CD4-positive, alpha-beta T cell (primary cell): ENCODE measurements at places on chromosomes 16 and 17.

GRCh38 chr16:61210076-61210475 is 826.2 kb downstream of the CDH8 start:
- H3K36me3 ChIP-seq = no peaks in the 10 kb centered on the region
- no peak overlapping the region for H3K4me3 ChIP-seq
- DNase-seq = no peak
- H3K27me3 ChIP-seq = no peaks in the 10 kb centered on the region
- H3K27ac ChIP-seq = no peak overlapping the region

- no peak overlapping the region for H3K27ac ChIP-seq
- H3K36me3 ChIP-seq = no peaks in the 10 kb centered on the region
- H3K4me3 ChIP-seq = no peak overlapping the region
- DNase-seq = no peak
- H3K27me3 ChIP-seq = no peaks in the 10 kb centered on the region
- peaks cover 7% of the 10 kb centered on the region for H3K4me1 ChIP-seq
These were observed 8.9 kb upstream of the ZNF200 start for GRCh38 chr16:3243882-3244281.

GRCh38 chr16:66800856-66801255 is 528 bp downstream of the TERB1 start:
- DNase-seq = no peak
- no peaks in the 10 kb centered on the region for H3K4me1 ChIP-seq
- H3K27ac ChIP-seq = no peak overlapping the region
- peaks cover 40% of the 10 kb centered on the region for H3K36me3 ChIP-seq
- no peak overlapping the region for H3K4me3 ChIP-seq
- no peaks in the 10 kb centered on the region for H3K27me3 ChIP-seq

DNA sequence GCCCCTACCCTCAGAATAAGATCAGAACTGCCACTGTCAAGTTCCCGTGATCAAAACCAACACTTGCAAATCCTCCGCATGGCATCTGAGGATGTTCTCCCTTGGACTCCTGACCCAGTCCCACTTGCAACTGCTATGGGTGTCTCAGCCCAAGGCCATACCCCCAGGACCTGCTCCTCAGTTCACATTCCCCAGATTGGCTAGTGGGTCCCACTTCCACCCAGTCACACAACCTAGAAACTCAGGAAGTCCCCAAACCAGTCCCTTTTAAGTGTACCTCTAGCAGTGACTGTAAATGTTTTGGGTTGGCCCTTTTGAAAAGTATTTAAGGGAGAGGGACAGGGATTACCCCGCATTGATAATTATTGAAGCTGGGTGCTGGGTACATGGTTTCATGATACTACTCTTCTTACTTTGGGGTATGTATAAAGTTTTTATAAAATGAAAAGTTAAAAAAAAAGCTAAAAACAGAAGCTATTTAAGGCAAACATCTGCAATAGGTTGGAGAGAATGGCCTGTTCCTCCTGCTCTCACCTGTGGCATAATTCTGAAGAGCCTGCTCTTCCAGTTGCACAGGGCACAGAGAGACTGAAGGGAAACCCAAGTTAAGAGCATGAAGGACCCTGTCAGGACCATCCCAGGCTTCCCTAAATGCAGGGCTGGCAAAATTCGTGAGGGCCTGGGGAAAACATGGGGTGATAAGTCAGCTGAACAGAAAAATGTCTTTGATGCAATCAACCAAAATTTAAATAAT is 42.5 kb downstream of the ERN1 start:
- H3K4me3 ChIP-seq = no peak overlapping the region
- H3K4me1 ChIP-seq = peaks cover 76% of the 10 kb centered on the region
- no peak for DNase-seq

DNA sequence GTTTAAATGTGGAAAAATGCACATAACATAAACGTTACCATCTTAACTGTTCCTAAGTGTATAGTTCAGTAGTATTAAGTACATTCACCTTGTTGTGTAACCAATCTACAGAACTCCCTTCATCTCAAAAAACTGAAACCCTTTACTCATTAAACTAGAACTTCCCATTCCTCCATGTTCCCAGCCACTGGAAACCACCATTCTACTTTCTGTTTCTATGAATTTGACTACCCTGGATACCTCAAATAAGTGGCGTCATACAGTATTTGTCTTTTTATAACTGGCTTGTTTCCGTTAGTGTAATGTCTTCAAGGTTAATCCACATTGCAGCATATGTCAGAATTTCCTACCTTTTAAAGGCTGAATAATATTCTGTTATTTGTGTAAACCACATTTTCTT is 38.2 kb downstream of the NF1 start:
- no peak overlapping the region for H3K4me3 ChIP-seq
- H3K36me3 ChIP-seq = no peaks in the 10 kb centered on the region
- H3K27ac ChIP-seq = no peak overlapping the region
- no peaks in the 10 kb centered on the region for H3K4me1 ChIP-seq
- H3K27me3 ChIP-seq = no peaks in the 10 kb centered on the region

- DNase-seq = no peak
- no peak overlapping the region for H3K27ac ChIP-seq
- no peak overlapping the region for H3K4me3 ChIP-seq
- no peaks in the 10 kb centered on the region for H3K4me1 ChIP-seq
- H3K27me3 ChIP-seq = no peaks in the 10 kb centered on the region
These were observed 75.8 kb downstream of the ADAMTS18 start for GRCh38 chr16:77359065-77359502.

GRCh38 chr17:36533935-36534839 is 481 bp downstream of the MYO19 start:
- DNase-seq = peak; percentile 54
- H3K27ac ChIP-seq = peak overlapping the region; percentile 81
- peaks cover 17% of the 10 kb centered on the region for H3K36me3 ChIP-seq
- H3K4me3 ChIP-seq = peak overlapping the region; percentile 95
- peaks cover 19% of the 10 kb centered on the region for H3K4me1 ChIP-seq
- H3K27me3 ChIP-seq = no peaks in the 10 kb centered on the region

DNA sequence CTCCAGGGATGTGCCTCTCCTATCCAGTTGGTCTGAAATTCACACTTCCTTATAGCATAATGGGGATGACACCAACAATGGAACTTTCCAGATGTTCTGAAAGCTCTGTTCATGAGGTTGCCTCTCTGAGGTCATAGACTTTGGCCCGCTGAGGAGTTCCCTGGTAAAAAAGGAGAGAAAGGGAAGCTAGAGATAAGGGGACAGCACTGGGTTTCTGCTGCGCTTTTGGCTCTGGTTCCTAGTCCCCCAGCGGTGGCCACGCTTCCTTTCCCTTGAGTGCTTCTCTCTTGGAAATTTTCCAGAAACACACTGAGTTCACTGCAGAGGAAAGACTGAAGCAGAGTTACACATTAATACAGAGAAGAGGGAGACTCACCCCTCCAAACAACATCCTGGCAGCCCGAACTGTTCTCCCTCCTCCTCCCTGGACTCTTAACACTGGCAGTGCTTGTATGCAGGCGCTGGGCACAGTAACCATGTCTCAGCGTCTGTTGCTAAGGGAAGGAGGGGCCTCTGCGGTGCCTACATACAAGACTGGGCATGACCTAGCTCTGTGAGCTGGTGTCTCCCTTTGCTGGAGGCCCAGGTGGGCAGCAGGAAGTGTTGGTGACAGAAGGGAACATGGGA is at the start of gene DNAH3:
Gene DNAH3 (minus strand): TSS at position 472 of the 627 bp plus-strand sequence. CDS start 527 bp downstream, outside the sequence.
- no peaks in the 10 kb centered on the region for H3K27me3 ChIP-seq
- no peak within 1 kb of the TSS for H3K4me3 ChIP-seq
- no peaks in the 10 kb centered on the region for H3K36me3 ChIP-seq
- no peaks in the 10 kb centered on the region for H3K4me1 ChIP-seq
- no peak for DNase-seq

- no peak overlapping the region for H3K4me3 ChIP-seq
- H3K4me1 ChIP-seq = peaks cover 24% of the 10 kb centered on the region
- peaks cover 8% of the 10 kb centered on the region for H3K27me3 ChIP-seq
- no peak for DNase-seq
- no peak overlapping the region for H3K27ac ChIP-seq
These were observed 3.9 kb downstream of the PAQR4 start for GRCh38 chr16:2973093-2973492.

GRCh38 chr17:48541036-48541576 is 3.8 kb downstream of the HOXB2 start:
- no peaks in the 10 kb centered on the region for H3K27me3 ChIP-seq
- no peaks in the 10 kb centered on the region for H3K36me3 ChIP-seq
- peak overlapping the region; percentile 94 for H3K27ac ChIP-seq
- peaks cover 49% of the 10 kb centered on the region for H3K4me1 ChIP-seq
- no peak for DNase-seq
